ENCODE measurements at places on chromosomes 4 and X.

DNA sequence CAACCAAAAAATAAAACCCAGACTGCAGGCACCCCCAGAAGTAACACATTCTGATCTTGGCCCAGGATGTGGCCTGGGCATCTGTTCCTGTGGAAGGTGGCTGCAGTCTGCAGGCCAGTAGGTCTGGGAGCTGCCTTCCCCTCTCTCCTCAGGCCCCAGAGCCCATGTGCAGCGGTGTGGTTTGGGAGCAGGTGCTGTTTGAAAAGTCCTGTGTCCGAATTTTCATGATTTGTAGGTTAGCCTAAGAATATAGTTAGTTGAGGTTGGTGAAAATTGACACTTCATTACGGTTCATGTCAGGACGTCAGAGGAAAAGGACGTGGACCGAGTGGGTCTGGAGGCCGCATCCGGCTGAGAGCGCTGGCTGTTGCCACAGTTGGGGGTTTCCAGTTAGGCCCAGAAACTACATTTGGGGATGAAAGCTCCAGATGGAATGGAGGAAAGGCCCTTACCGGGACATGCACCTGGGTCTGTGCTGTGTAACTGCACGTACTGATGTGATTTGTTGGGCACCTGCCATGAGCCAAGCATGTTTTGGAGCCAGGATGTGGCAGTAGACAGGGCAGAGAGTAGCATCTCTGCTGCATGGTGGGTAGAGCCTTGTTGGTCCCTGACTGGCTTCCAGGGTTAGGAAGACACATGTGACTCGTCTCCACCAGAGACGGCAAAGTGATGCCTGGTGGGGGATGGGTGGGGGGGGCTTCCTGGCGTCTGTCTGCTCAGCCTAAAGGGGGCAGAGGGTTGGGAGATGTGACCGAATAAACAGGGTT is 21.7 kb upstream of the HGFAC start:
- no peak for DNase-seq

DNA sequence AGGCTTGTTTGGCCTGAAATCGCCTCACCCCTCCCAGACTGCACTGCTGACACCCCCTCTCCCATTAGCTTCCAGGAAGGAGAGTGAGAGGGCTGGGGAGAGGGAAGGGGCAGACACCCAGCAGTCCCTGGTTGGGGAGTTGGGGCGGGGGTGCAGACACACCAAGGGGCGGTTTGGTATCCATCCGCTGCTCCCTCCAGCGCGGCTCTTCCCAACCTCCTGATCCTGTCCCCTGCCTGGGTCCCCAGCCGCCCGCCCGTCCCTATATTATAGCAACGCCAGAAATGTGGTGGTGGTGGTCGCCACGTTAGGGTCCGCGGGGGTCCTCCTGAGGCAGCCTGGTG is 24.9 kb downstream of the GPRASP3 start:
- DNase-seq: peak; percentile 6

DNA sequence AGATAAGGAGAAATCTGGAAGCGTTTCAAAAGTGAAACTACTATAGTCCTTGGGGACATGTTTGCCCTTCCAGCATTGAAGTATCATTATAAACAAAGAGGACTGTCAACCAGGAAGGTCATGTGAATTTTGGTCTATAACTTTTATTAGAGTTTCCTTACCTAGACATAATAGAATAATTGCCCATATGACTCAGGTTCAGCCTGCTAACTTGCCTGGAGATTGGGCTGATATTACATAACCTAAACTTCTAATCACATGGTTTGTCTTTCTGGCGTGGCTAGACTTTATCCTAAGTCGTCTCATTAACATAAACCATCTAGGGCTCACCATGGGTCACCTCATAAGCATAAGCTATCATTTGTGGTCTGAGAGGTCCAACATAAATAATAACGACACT is 775.9 kb downstream of the CENPC start:
- DNase-seq: no peak

- no peak for DNase-seq
Measured at GRCh38 chrX:78658414-78658813, 714 bp downstream of the RTL3 start.

DNA sequence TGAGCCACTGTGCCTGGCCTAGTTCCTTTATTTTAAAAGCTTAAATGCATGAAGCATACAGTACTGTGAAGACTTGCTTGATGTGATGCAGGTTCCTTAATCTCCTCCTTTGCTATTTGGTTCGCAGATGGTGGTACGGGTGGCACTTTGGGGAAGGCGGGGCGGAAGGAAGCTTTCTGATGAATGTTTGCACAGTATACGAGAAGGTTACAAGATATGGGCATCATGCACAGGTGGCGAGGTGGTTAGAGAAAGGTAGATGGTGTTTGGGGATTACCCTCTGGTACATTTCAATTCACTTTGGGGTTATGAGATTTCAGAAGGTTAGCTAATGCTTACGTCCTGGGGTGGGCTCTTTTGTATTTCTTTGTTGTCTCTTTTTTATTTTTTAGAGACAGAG is 17.2 kb downstream of the RHOH start:
- no peak for DNase-seq

- peak; percentile 10 for DNase-seq
Measured at GRCh38 chr4:28225050-28225449, 1364.4 kb downstream of the STIM2 start.

- DNase-seq: no peak
Measured at GRCh38 chr4:1000686-1001260, 7.6 kb upstream of the SLC26A1 start.

- DNase-seq: no peak
Measured at GRCh38 chr4:17328141-17328815, 183.6 kb downstream of the QDPR start.

- DNase-seq: no peak
Measured at GRCh38 chr4:172758586-172759340, 409.8 kb upstream of the GALNT7 start.

DNA sequence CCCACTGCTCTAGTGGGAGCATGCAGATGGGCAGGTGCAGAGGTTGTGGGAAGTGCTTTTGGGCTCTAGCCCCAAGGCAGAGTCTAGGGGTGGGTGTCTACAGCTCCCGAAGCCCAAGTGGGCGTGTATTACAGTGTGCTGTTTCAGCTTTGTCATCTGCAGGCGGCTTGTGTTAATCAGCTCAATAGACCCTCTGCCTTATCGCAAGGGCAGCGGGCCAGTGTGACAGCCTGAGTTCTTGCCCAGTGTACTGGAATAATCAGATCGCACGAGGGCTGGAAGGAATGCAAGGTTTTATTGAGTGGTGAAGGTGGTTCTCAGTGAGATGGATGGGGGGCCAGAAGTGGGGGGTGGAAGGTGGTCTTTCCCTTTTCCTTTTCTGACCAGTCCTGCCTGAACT is 529.4 kb upstream of the AMOT start:
- DNase-seq: no peak

GRCh38 chr4:123896446-123897071 is 500.0 kb downstream of the SPRY1 start:
- no peak for DNase-seq

DNA sequence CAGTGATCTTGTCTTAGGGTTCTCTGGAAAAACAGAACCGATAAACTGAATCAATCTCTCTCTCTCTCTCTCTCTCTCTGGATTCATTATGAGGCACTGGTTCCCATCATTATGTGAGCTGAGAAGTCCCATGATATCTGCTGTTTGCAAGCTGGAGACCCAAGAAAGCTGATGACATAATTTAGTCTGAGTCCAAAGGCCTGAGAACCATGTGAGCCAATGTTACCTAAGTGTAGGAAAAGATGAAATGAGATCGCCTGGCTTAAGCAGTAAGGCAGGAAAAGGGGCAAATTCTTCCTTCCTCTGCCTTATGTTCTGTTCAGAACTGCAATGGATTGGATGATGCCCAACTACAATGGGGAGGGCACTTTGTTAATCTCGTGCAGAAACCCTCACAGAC is 207.4 kb downstream of the RBM46 start:
- DNase-seq: no peak

- DNase-seq: no peak
Measured at GRCh38 chrX:122115604-122116003, 1068.2 kb downstream of the GLUD2 start.

GRCh38 chrX:17542123-17542522 is 167.1 kb downstream of the NHS start:
- DNase-seq: no peak
